ENCODE measurements at places on chromosomes 7 and 10.

GRCh38 chr10:102208311-102209035, 17.6 kb upstream of the ELOVL3 start:
- DNase-seq: no peak

DNA sequence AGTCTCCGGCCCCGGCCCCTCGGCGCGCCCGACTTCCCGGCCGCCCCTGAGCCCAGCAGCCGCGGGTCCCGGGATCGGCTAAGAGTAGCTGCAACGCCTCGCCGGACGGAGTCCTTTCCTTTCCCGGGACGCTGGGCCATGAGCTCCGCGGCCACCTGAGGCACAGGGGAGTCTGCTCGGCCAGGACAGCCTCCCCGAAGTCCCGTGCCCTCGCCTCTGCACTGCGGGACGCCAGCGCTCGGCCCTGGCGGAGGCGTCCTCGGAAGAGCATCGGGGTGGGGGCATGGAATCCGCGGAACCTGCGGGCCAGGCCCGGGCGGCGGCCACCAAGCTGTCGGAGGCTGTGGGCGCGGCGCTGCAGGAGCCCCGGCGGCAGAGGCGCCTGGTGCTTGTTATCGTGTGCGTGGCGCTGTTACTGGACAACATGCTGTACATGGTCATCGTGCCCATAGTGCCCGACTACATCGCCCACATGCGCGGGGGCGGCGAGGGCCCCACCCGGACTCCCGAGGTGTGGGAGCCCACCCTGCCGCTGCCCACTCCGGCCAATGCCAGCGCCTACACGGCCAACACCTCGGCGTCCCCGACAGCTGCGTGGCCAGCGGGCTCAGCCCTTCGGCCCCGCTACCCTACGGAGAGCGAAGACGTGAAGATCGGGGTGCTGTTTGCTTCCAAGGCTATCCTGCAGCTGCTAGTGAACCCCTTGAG, 502 bp downstream of the SLC18A3 start:
- no peak for DNase-seq

DNA sequence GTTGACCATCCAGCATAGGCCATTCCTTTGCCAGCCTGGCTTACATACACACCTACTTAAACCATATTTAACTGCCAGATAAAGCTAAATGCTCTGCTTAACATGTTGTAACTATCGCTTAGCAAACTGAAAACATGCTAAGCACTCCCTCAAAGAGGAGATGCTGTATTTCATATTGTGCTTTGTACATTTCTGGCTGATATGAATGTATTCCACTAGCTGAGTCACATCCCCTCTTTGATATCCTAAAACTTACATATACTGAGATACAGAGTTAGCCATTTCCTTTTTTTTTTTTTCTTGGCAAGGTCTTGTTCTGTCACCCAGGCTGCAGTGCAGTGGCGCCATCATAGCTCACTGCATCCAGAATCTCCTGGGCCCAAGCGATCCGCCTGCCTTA, 99.4 kb downstream of the TPST1 start:
- DNase-seq: no peak

- DNase-seq: no peak
These were observed 76.1 kb downstream of the PROSER2 start for GRCh38 chr10:11899067-11899876.

GRCh38 chr10:79162861-79163665, 94.3 kb downstream of the ZMIZ1 start:
- no peak for DNase-seq

GRCh38 chr10:118237930-118238329, 104.2 kb downstream of the FAM204A start:
- no peak for DNase-seq

DNA sequence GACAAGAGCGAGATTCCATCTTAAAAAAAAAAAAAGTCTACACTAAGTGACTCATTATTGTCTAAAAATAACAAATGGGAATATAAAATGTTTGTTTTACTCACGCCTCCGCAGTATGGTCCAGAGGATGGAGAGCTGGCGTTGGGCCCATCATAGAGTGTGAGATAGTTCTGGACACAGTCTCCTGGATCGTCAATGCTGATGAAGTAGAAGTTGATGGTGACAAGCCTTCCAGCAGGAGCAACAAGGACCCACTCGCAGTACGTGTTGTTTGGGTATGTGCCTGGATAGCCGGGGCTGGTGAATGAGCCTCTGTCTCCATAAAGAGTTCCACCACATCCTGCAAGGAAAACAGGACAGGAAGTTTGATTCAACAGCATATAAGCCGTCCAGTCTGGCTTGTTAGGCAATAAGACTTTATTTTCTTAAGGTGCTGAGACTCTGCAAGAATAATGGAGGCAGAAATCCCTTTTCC, 11.5 kb upstream of the RSU1 start:
- no peak for DNase-seq

DNA sequence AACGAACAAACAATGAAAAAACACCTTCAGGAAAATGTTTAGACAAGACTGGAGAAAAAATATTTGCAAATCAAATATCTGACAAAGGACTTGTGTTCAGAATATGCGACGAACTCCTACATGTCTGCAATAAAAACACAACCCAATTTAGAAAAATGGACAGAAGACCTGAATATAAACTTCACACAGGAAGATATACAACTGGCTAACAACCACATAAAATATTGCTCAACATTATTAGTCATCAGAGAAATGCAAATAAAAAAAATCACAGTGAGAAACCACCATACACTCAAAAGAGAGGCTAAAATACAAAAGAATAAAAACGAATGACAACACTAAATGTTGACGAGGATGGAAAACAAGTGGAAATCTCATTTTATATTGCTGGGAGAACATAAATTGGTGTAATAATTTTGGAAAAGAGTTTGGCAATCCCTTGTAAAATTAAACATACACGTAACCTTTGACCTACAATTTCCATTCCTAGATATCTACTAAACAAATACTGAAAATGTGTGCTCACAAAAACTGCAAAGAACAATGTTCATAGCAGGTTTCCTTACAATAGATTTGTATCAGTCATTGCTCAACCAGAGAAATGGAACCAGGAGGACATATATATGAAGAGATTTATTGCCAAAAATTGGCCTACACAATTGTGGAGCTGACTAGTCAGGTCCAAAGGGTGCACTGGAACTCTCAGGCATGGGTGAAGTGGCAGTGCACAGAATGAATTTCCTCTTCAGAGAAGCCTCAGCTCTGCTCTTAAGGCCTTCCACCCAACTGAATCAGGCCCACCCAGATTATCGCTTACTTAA, 82.9 kb upstream of the OGDHL start:
- no peak for DNase-seq
